ENCODE measurements at places on chromosomes 1 and 21.

- DNase-seq, result no peak
Measured at GRCh38 chr1:179425186-179425585, 59.4 kb downstream of the AXDND1 start.

DNA sequence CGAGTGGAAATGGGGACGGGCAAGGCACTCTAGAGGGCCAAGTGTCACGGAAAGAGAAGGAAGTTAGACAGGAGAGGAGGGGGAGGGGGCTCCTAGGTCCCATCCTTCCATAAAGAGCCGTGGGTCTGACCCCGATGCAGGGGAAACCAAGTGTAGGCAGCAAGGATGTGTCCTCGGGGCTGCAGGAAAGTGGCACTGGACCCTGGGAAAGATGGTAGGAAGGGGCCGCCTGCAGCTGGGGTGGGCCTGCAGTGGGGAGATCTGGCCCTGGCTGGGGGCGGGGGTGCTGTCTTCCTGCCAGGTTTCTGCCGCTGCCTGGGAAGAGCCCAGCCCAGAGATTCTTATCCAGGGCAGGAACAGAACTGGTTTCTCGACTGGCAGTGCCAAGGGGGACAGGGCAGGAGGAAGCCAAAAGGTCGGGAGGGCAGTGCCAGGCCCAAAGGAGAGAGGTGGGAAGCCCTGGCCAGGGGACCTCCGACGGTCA is 12.9 kb downstream of the CRABP2 start:
- no peak for DNase-seq

DNA sequence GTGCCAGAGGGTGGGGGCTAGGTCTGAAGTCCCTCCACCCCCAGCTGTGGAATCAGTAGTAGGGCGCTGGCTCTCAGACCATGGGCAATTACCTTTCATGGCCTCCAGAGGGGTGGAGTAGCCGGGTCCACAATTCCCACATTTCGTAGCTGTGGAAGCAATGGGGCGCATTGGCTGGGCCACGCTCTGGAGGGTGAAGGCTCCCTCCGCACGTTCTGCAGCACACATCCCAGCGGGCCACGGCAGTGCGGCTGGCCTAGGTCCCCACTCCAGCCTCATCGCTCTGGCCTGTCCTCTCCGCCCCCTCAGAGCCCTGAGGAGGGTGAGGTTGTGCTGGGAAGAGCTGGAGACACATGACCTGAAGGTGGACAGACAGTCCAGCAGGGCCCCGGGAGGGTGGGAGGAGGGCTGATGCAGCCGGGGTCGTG is 2.9 kb downstream of the SELENBP1 start:
- DNase-seq, result no peak

DNA sequence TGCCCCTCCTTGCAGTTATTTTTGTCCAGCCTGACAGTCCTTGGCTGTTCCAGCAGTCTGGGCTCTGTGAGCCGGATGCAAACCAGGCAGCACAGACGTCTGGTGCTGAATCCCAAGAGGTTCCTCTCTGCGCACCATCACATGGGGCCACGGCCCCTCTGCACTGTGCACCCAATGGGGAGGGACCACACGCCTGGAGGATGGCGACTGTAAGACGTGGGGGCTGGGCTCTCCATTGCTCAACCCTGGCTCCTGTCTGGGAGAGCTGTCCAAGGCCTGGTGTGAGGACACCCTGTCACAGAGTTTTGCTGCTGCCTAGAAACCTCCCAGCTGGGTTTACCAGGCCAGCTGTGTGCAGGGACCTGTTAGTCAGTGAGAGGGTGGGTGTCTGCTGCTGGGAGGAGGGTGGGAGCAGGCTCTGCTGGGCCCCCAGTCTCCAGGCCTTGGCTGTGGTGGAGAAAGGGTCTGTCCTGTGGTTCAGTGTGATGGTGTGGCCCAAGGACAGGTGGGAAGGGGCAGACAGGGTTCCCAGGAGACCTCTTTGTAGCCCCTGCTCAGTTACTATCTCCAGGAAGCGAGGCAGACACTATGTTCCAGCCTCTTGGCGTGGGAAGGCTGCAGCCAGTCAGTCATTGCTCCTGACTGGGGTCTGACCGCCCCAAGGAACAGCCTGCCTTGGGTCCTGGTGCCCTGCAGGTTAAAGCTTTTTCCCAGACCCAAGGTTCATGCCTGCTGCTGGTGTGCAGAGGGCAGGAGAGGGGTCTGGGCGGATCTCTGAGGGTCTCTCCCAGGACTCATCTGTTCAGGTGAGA is 13.8 kb downstream of the HEYL start:
- DNase-seq, result no peak

DNA sequence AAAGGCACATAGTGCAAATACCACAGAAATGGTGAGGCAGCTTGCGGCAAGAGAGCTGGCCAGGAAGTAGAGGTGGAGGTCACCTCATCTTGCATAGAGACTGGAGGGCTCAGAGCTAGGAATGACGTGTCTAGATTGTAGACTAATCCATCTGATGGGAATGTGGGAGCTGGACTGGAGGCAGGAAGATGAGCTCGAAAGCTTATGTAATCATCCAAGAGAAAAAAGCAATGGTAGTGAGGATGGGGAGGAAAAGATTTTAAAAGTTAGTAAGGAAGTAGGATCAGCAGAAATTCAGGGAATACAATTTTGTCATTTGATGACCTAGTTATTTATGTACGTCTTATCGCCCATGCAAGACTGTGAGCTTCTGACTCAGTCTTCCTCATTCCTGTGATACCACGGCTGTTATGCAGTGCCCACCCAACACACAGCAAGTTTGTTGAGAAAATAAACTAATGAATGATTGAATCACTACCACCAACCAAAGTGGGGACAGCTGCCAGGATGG is 123.9 kb downstream of the RRAGC start:
- no peak for DNase-seq

GRCh38 chr1:183732236-183732880 is 72.6 kb upstream of the RGL1 start:
- no peak for DNase-seq

GRCh38 chr21:29379517-29380054 is 80.9 kb downstream of the BACH1 start:
- DNase-seq, result no peak

DNA sequence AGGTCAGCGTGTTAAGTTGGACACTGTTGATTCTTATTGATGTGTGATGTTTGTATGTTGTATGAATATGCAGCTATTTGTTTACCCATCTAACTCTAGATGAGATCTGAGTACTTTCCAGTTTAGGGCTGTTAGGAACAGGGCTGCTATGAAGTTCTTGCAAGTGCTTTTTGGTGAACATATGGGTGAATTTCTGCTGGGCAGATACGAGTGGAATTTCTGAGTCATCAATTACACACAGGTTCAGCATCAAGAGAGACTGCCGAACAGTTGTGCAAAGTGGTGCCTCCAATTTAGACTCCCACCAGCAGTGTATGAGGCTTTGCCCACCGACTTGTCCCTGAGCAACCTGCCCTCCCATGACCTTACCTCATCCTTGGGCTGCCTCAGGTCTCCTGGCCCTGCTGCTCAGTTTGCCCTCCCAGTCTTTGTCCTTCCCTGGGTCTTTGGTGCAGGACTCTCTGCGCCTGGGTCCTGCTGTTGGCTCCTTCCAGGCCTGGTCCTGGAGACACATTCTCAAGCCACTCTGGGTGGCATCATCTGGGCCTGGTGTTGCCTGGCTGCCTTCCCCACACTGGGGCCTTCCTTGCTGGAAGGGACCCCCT is 343.6 kb downstream of the PTPRU start:
- no peak for DNase-seq

GRCh38 chr1:189662190-189662589 is 815.5 kb downstream of the BRINP3 start:
- DNase-seq, result no peak

DNA sequence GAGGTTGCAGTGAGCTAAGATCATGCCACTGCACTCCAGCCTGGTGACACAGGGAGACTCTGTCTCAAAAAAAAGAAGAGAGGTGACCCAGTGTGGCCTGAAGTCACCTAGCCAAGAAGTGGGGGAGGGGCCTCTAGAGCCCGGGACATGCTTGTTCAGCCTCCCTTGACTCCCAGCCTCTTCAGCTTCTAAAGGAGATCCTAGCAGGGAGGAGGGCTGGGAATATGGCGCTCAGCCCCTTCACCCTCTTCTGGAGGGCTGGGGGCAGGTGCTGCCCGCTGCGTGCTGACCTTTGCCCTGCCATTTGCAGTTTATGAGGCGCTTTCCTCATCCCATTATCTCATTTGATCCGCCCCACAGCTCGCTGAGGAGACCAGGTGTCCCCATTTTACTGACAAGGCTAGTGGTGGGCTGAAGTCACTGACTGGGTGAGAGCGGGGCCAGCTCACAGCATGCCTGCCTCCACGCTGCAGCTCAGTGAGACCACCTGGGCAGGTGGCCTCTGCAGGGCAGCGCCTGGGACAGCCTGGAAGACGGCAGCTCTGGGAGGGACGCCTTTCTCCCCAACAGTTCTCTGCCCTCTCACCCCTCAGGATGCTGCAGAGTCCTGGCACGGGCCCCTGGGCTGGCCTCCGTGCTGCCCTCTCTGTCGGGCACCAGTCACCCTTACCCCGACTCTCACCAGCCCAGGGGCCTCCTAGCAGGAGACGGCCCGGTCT is 7.5 kb downstream of the ELF3 start:
- no peak for DNase-seq

DNA sequence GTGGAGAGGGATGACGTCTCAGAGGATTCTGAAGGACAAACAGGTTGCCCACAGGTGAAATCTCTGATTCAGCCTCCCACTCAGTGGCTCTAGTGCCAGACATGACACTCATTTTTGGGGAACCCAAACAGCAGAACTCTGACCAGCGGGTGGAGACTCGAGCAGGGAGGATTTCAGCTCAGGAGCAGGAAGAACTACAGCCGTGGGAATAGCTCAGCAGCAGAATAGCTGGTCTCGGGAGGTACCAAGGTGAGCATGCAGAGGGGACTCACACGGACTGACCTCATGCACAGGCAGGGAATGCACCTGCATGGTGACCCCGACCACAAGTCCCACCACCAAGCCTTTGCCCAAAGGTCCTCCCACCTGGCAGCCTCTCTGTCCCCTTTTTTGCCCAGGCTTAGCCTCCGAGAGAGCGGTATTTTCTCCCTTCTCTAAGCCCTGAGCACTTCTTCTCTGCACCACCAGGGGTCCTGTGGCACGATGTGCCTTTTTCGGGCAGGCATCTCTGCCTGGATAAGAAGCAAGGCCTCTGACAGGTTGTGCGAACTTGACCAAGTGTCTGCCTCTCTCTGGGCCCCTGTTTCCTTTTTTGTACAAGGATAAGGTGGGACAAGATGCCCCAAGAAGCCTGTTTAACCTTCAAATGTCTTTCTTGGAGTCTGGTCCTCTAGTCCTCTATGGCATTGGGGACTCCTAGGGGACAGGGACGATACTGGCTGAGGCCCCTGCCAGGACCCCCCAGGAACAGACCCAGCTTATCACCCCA is 8.8 kb upstream of the FGR start:
- peak; percentile 69 for DNase-seq

DNA sequence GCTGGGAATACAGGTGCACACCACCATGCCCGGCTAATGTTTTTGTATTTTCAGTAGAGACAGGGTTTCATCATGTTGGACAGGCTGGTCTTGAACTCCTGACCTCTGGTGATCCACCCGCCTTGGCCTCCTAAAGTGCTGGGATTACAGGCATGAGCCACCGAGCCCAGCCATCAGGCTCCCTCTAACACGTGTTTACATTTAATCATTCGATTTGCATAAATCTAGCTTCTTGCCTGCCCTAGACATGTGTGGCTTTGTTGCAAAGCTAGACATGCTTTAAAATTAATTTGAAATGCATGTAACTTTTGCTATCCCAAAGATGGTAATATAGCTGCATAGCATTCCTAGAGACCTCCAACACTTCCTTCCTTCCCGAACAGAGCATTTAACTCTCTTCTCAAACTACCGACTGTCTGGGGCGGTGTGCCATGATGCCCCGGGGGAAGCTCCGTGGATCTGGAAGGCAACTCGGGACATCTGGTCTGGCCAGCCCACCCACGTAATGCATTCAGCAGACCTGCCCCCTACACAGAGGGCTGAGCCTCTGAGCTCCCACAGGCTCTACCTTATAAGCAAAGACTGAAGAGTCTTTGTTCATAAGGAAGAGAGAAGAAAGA is 34.6 kb upstream of the NID1 start:
- DNase-seq, result no peak

DNA sequence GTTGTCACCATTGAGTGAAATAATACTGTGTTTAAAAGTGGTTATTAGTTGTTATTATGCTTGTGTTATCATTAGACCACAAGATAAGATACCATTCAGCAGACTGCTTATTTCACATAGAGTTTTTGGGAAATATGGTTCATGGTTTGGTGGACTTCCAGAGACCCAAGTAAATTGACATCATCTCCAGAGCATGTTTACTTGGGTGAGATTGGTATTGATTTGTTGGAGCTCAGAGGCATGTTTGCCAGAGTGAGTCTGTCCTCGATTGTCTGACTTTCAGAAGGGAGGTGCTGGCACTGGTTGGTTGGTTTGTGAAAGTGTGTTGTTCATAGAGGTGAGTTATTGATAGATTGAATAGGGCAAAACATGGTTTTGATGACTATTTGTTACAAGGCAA is 291.4 kb downstream of the TGFB2 start:
- no peak for DNase-seq

DNA sequence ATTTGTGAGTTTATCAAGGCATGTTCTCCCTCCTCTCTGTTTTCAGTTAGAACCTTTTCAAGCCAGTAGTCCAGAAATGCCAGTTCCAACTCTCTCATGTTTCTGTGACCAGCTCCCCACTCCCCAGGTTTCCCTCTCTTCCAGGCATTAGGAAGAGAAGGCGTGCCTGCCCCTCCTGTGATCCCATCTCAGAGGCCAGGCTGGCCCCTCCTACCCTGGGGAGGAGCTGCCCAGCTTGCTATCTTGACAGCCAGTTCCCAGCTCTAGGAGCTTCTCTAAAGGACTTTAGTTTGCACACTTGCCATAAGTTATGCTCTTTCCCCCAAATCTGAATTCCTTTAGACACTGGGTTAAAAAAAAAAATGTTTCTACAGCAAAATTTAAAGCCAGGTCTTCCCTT is 8.9 kb downstream of the HYI start:
- DNase-seq, result no peak

DNA sequence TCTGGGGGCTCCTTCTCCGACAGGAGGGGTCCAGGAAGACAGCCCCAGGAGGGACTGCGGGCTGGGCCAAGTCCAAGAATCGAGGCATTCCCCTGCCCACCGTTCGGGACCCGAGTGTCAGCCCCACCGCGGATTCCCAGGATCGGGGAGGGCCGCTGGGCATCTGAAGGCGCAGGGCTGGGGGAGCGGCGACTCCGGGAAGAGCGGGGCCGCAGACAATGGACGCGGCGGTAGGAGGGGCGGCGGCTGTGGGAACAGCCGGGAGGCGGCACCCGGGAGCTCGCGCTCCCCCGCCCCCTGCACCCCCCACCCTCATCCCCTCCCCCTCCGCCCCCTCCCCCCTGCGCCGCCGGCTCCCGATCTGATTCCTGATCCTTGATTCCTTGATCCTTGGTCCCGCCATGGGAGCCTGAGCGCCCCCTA is at the start of gene VANGL2:
VANGL2 (plus strand) TSS at position 342 of the 423 bp plus-strand sequence. CDS start 15,274 bp downstream, outside the sequence.
- peak; percentile 52 for DNase-seq
